Brain microvascular endothelial cell (primary cell): ENCODE measurements at places on chromosomes 12 and 14.

- no peak for DNase-seq
Measured at GRCh38 chr12:19419086-19419485, 20.2 kb upstream of the AEBP2 start.

GRCh38 chr12:59940631-59941342 is 345.0 kb downstream of the SLC16A7 start:
- DNase-seq: peak; percentile 3

GRCh38 chr12:127494961-127495915 is 771.7 kb upstream of the TMEM132C start:
- DNase-seq: no peak

DNA sequence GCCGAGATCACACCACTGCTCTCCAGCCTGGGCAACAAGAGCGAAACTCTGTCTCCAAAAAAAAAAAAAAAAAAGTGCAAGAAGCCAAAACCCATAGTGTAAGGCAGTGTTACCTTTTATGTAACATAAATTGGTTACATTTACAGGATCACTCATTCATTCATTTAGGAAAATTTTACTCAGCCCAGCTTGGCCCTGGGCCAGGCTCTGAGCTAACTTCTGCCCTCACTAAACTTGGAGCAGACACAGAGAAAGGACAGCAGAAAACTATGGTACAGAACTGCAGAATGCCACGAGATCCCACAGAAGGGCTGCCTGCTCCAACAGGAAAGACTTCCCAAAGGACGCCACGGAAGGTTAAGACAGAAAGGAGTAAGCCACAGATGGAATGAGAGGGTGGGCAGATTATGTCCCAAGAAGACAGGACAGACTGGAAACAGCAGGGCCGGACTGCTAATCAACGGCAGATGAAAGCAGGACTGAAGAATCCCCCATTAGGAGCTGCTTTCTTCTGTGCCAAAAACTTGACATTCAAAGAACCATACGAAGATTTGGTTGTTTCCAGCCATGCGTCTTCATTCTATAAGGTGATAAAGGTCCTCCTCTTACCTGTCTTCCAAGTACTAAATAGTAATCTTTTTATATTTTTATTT is 18.9 kb downstream of the PPP1R13B start:
- no peak for DNase-seq

DNA sequence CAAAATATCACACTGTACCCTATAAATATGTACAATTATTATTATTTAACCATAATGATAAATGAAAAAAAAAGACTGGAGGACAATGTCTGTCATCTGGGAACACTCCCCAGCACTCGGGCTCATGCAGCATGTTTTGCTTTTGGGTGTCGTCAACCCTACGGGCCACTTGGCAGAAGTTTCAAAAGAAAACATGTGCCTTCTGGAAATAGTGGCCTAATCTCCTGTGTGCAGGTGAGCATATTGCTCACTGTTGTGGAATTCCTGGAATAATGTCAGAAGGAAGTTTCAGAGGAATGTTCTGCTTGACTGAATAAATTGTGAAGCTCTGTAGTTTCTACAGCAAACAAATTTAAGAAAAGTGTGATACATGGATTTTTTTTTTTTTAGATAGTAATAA is 298.3 kb downstream of the SSPN start:
- no peak for DNase-seq

GRCh38 chr14:67515386-67516079 is 17.6 kb upstream of the PLEKHH1 start:
- DNase-seq: no peak
